ENCODE measurements at places on chromosomes 4 and X.
A peak's percentile ranks its signal among the peaks of the same experiment; 100 is the strongest.

DNA sequence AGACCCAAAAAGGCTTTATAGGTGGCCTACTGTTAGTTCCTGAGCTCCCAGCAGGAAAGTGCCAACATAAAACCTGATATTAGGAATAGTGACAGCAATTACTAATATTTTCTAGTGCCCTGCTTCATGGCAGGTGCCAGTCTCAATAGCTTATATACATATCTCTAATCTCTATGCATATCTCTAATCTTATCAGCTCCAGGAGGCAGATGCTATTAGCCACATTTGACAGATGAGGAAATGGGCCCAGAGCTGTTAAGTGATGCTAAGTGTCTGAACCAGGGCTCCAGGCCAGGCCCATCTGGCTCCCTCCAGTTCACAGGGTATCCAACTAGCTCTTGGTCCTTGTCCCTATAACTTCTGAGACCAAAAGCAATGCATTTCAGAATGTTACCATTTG is 142.5 kb downstream of the CHIC2 start:
- no peak for DNase-seq

- no peak for DNase-seq
Observed at GRCh38 chrX:15739886-15740285, 1.8 kb downstream of the CA5B start.

DNA sequence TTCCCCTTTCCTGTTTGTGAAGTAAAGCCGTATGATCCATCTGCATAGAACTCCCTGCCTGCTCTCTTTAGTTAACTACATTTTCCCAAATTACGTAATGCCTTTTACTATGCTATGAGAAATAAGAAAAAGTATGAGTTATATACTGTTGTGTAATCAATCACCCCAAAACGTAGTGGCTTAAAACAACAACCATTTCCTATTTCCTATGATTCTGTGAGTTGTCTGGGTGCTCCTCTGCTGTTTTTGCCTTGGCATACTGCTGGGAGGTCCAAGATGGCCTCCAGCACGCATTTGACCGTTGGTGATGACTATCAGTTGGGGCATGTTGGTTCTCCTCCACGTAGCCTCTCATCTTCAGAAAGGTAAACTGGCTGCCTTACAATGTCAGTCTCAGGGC is 39.8 kb downstream of the BBS12 start:
- no peak for DNase-seq

- no peak for DNase-seq
Observed at GRCh38 chr4:156954587-156954986, 17.0 kb downstream of the PDGFC start.

DNA sequence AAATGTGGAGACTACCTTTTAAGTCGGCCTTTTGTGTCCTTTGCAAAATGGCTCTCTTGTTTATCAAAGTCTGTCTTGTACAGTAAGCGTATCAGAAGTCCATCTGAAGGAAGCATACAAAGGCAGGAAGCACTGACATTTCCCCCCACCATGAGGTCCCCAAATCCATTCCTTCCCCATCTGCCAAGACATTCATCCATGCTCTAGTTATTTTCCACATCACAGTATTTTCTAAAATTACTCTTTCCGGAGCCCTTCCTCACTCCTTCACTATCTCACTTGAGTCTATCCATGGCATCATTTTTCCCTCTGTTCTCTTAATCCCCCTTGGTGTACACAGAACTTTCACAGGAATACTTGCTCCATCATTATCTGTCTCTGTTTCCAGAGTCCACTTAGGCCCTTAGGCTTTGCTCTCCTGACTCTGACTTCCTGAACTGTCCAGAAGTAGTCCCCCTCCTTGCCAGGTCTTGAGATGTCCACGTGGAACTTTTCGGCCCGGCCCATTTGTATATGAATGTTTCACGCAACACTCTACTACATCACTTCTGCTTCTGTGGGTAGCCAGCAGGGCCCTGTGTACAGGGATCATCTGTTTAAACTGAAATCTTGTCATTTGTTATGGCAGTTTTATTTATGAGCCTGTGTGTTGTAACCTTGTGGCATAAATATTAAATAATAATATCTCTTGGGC is 2.1 kb downstream of the SEL1L3 start:
- no peak for DNase-seq

DNA sequence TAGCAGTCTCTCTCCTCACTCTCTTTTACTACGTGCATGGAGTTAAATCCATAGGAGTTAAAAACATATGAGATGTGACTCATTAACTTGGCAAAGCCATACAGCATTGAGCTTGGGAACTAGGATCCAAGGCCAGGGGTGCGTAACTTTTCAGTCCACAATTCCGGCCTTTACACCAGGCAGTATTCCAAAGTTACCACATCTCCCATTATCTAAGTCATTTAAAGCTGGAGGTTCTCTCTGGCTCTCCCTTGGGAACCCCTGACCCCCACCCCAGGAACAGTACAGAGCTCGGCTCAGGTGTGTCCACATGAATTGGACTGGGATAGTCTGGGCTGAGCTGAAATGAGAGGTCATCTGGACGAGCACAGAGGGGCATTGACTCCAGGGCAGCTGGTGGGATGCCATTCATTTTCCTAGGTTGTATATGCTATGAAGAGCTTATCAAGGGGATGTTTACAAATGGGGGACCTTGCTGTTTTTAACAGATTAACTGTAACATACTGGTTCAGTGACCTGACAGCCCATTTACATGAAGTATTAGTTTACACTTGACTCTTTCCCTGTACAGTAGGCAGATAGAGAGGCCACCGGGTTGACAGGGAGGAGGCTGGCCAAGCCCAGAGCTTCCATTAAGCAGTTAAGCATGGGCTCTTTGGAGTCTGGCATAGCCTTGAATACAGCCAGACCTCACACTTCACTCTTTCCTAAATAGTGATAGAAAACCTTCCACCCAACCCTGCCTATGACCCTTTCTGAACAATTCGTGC is 128.8 kb downstream of the RAB28 start:
- no peak for DNase-seq

GRCh38 chr4:140308366-140309123 is 64.9 kb upstream of the SCOC start:
- DNase-seq: peak; percentile 53

- DNase-seq: no peak
Observed at GRCh38 chr4:180669680-180670079, 1573.5 kb upstream of the TENM3 start.

DNA sequence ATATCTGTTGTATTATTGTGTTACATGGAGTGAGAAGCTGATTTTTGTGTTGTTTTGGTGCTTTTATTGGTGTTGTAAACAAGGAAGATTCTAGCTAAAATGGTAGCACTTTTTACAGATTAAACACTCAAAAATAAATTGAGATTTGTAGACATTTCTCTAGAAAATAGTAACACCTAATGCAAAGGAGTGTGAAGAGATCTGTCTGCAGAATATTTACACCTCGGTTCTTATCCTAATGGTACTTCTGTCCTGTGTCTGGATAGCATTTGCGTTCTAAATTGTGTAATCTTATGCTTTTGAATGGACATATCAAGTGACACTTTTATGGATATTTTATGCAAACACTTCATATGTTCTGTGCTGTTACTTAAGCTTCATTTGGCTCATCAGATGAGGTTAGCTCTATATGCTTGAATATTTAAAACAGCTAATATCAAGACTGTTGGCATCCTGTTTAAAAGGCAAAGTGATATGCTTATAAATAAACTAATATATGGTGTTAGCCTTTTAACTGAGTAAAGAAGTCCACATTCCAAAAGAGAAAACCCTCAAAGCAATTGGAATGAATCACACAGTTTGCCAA is 6.0 kb downstream of the PCDH7 start:
- no peak for DNase-seq

- no peak for DNase-seq
Observed at GRCh38 chr4:152510349-152511147, 25.3 kb downstream of the FBXW7 start.

Measured in femur (tissue), 1 donor.